ENCODE measurements at places on chromosomes 3 and 15. TPM values are rescaled to one million over a fixed set of nuclear protein-coding genes. Genes with fewer than 3 reads are reported as not detected.
A peak's percentile ranks its signal among the peaks of the same experiment; 100 is the strongest.

- no peak overlapping the region for H3K4me3 ChIP-seq
- DNase-seq: peak; percentile 10
- no peaks in the 10 kb centered on the region for H3K27me3 ChIP-seq
- H3K36me3 ChIP-seq: no peaks in the 10 kb centered on the region
These were observed 25.8 kb upstream of the NEDD4 start for GRCh38 chr15:56019060-56019793.

DNA sequence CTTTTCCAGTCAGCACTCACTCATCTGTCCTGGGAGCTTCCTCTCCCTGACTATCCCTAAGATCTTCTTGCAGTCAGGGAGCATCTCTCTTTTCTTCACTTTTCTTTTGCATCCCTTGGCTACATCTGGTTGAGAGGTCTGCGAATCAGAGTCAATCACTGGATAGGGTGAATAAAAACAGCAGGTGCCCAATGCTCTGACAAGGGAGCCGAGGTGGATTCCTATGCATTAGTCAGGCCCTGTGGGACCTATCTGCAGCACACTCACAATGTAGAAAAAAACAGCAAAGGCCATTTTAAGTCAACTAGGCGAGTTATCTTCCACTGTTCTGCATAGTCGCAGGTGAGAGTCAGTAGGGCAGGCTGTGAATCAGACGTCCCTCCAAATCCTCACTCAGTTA lies 35.5 kb downstream of the DZIP1L start:
- DNase-seq: no peak
- peaks cover 68% of the 10 kb centered on the region for H3K4me1 ChIP-seq
- H3K27ac ChIP-seq: peak overlapping the region; percentile 52
- H3K4me3 ChIP-seq: no peak overlapping the region

DNA sequence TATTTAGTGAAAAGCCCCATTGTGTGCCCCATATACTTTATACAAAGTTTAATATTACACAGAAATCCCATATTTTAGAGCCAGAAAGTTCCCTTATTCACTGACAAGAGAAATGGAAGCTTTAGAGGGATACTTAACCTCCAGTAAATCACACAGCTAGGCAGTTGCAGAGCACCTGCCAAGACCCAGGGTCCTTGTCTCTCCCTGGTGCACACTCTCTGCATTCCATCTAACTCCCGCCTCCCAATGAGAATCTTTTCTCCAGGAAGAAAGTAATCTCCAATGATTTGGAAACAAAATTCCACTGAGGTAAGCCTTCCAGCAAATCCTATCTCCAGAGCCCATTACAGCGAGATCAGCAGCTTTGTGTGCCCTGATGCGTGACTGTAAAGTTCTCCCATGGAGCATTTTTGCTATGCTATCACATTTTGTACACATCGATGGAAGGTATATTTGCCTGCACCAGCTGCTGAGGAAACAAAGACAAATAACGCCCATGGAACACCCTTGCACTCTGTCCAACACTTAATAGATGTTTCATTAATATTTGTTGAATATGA lies 41.4 kb downstream of the ULK4 start:
- no peaks in the 10 kb centered on the region for H3K27me3 ChIP-seq
- no peak for DNase-seq
- no peak overlapping the region for H3K4me3 ChIP-seq
- H3K36me3 ChIP-seq: no peaks in the 10 kb centered on the region

GRCh38 chr3:159910991-159911663 lies 77.5 kb upstream of the IL12A start:
- no peaks in the 10 kb centered on the region for H3K27me3 ChIP-seq
- H3K27ac ChIP-seq: no peak overlapping the region
- H3K4me3 ChIP-seq: no peak overlapping the region
- no peaks in the 10 kb centered on the region for H3K36me3 ChIP-seq
- no peaks in the 10 kb centered on the region for H3K4me1 ChIP-seq

DNA sequence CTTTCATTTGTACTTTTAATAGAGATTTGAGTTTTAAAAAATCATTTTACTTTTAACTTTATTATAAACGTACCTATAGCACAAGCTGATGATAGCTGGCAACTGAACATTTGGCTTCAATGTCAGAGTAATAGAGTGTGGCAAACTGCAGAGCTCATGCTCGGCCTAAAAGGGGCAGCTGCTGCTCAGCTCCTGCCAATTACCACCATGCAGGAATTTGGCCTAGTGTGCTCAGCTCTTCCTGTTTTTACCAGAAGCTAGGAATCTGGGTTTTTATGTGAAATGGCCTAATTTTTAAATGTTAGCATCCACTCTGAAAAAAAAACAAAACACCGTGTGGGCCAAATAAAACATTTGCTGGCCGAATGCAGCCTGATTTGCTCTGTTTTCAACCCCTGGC lies 1.8 kb downstream of the IFT122 start:
- peak overlapping the region; percentile 8 for H3K27ac ChIP-seq
- H3K4me3 ChIP-seq: no peak overlapping the region
- H3K36me3 ChIP-seq: peaks cover 9% of the 10 kb centered on the region
- H3K27me3 ChIP-seq: no peaks in the 10 kb centered on the region
- DNase-seq: peak; percentile 54
- peaks cover 18% of the 10 kb centered on the region for H3K4me1 ChIP-seq

- H3K36me3 ChIP-seq: peaks cover 25% of the 10 kb centered on the region
- no peak for DNase-seq
- H3K27me3 ChIP-seq: no peaks in the 10 kb centered on the region
- H3K4me3 ChIP-seq: no peak overlapping the region
These were observed 11.9 kb downstream of the ASB7 start for GRCh38 chr15:100614336-100614735.

- H3K4me3 ChIP-seq: no peak overlapping the region
- DNase-seq: no peak
- no peaks in the 10 kb centered on the region for H3K27me3 ChIP-seq
- H3K27ac ChIP-seq: no peak overlapping the region
These were observed 38.1 kb downstream of the MFSD1 start for GRCh38 chr3:158839966-158840365.

- peaks cover 3% of the 10 kb centered on the region for H3K27me3 ChIP-seq
- no peak overlapping the region for H3K4me3 ChIP-seq
- no peaks in the 10 kb centered on the region for H3K4me1 ChIP-seq
- H3K36me3 ChIP-seq: no peaks in the 10 kb centered on the region
- H3K27ac ChIP-seq: no peak overlapping the region
These were observed 189.8 kb upstream of the TBC1D5 start for GRCh38 chr3:17932136-17932771.

GRCh38 chr15:70427167-70428120 lies 329.7 kb upstream of the TLE3 start:
- peak; percentile 6 for DNase-seq
- H3K27me3 ChIP-seq: peaks cover 36% of the 10 kb centered on the region
- H3K36me3 ChIP-seq: no peaks in the 10 kb centered on the region
- peaks cover 3% of the 10 kb centered on the region for H3K4me1 ChIP-seq
- no peak overlapping the region for H3K27ac ChIP-seq

DNA sequence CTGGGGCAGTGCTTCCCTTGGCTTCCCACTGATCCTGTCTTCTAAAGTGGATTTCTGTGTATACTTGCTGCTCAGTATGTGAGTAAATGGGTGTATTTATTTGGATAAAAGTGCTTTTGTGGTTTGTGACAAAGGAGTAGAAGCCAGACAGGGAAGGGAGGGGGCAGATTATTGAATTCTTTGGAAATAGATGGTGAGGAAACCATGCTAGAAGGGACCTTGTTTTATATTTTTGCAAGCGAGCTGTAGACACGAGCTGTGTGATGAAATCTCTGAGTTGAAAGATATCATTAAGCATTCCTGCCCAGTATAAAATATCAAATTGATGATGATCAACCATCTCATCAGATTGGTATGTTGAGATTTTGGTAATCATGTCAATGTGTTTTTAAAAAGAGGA lies 68.9 kb downstream of the DUT start:
- peaks cover 14% of the 10 kb centered on the region for H3K4me1 ChIP-seq
- H3K27ac ChIP-seq: no peak overlapping the region
- H3K27me3 ChIP-seq: no peaks in the 10 kb centered on the region
- no peak overlapping the region for H3K4me3 ChIP-seq
- H3K36me3 ChIP-seq: no peaks in the 10 kb centered on the region

GRCh38 chr3:182970811-182971418 lies 9.4 kb downstream of the DCUN1D1 start:
- no peaks in the 10 kb centered on the region for H3K36me3 ChIP-seq
- H3K4me3 ChIP-seq: no peak overlapping the region
- DNase-seq: no peak
- peaks cover 8% of the 10 kb centered on the region for H3K4me1 ChIP-seq

- no peak overlapping the region for H3K4me3 ChIP-seq
- no peak overlapping the region for H3K27ac ChIP-seq
- DNase-seq: peak; percentile 89
- H3K27me3 ChIP-seq: no peaks in the 10 kb centered on the region
- H3K4me1 ChIP-seq: peaks cover 7% of the 10 kb centered on the region
These were observed 120.4 kb downstream of the GABRG3 start for GRCh38 chr15:27091270-27091940.

GRCh38 chr3:31516757-31517156 lies 16.0 kb upstream of the STT3B start:
- H3K36me3 ChIP-seq: no peaks in the 10 kb centered on the region
- no peaks in the 10 kb centered on the region for H3K4me1 ChIP-seq
- H3K27ac ChIP-seq: no peak overlapping the region
- no peak overlapping the region for H3K4me3 ChIP-seq
- H3K27me3 ChIP-seq: no peaks in the 10 kb centered on the region
- DNase-seq: no peak

- no peak overlapping the region for H3K4me3 ChIP-seq
- H3K4me1 ChIP-seq: peaks cover 9% of the 10 kb centered on the region
- no peaks in the 10 kb centered on the region for H3K27me3 ChIP-seq
- no peak for DNase-seq
- no peaks in the 10 kb centered on the region for H3K36me3 ChIP-seq
These were observed 56.1 kb downstream of the SLC12A8 start for GRCh38 chr3:125156456-125156855.

DNA sequence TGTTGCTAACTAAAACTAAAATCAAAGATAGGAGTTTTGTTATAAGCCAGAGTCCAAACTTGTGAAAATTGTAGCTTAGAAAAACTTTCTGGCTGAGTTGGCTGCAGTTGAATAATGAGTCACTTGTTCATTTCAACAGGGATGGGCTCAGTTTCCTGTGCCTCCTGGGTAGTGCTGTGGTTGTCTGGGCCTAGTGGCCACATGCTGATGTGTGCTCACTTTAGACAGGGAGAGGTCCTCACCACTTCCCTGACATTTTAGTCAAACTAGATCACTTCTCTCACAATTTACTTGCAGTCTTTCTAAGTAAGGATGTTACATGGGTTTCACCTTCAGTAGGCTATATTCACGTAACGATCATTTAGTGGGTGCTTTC lies 6.3 kb upstream of the UBE2Q2 start:
- H3K27me3 ChIP-seq: no peaks in the 10 kb centered on the region
- no peaks in the 10 kb centered on the region for H3K36me3 ChIP-seq
- DNase-seq: peak; percentile 84
- H3K4me3 ChIP-seq: no peak overlapping the region
- H3K4me1 ChIP-seq: peaks cover 10% of the 10 kb centered on the region
- H3K27ac ChIP-seq: peak overlapping the region; percentile 41

DNA sequence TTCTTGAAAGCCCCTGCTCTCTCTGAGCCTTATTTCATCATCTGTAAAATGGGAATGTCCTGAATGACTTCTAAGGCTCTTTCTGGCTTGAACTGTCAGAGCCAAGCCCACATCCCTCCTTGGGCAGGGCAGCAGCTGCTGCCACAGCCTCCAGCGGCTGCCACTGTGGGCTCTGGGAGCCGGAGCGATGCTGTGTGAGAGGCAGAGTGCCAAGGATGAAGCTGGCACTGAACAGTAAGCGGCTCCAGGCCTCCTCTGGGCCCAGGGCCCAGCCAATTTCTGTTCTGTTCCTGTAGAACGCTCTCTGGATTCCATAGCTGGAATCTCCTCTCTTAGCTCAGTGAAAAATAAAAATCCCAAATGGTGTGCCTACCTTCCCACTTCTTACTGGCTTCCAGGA lies 4.4 kb downstream of the CPLX3 start:
- peaks cover 23% of the 10 kb centered on the region for H3K27me3 ChIP-seq
- no peaks in the 10 kb centered on the region for H3K4me1 ChIP-seq
- no peak overlapping the region for H3K27ac ChIP-seq
- H3K36me3 ChIP-seq: no peaks in the 10 kb centered on the region

GRCh38 chr15:69554279-69554961 lies 101.8 kb downstream of the RPLP1 start:
- peaks cover 10% of the 10 kb centered on the region for H3K27me3 ChIP-seq
- H3K36me3 ChIP-seq: no peaks in the 10 kb centered on the region
- H3K27ac ChIP-seq: no peak overlapping the region
- no peak overlapping the region for H3K4me3 ChIP-seq

DNA sequence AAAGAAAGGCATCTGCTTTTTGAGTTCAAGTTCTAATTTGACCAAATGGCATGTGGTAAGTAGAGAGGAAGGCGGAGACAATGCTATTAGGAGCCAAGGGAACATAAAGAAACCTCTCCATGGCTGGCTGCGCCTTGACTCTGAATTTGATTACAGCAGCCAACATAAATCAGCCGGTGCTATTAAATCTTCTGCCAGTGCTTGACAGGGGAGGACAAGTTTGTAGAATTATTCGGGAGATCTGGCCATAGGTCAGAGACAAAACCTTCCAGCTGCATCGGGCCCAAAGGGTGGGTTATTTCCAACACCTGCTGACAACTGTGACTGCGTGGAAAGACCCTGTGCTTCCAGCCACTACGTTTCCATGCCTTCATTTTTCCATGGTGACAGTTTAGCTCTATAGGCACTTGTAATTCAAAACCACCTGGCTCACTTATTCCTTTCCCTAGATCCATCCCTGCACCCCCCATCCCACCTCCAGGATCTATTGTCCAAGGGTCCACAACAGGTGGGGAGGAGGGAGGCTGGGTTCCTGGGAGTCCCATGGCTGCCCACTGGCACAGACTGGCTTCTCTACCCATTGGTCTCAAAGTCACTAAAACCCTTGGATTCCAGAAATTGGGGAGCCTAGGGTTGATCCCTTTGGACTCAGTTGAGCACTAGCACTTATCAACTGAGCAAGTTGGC lies 15.9 kb downstream of the COLQ start:
- no peak overlapping the region for H3K27ac ChIP-seq
- no peaks in the 10 kb centered on the region for H3K36me3 ChIP-seq
- no peaks in the 10 kb centered on the region for H3K4me1 ChIP-seq
- DNase-seq: no peak
- no peak overlapping the region for H3K4me3 ChIP-seq

The ZNF80 gene
- total RNA-seq: not detected

The LMAN1L gene
- 0.32 TPM for total RNA-seq

The ZNF662 gene
- 0.53 TPM for total RNA-seq

The SEMA5B gene
- total RNA-seq: 1.0 TPM

The C3orf20 gene
- not detected for total RNA-seq

The SAMMSON gene
- total RNA-seq: not detected

The LYSMD2 gene
- 4.9 TPM for total RNA-seq

The PAQR9 gene
- 0.22 TPM for total RNA-seq

The TRAT1 gene
- total RNA-seq: not detected

The CDHR4 gene
- total RNA-seq: not detected

The PPP2R3A gene
- 18.7 TPM for total RNA-seq

The TMEM158 gene
- 14.1 TPM for total RNA-seq

Measured in astrocyte (in vitro differentiated cells and primary cell).